ENCODE measurements at places on chromosomes 7 and 10.

GRCh38 chr7:117085769-117086463 is 132.6 kb downstream of the ST7 start:
- DNase-seq, result no peak

- no peak for DNase-seq
These were observed 5.1 kb downstream of the PTTG1IP2 start for GRCh38 chr7:90474284-90475210.

GRCh38 chr10:34528320-34528719 is 286.8 kb downstream of the PARD3 start:
- no peak for DNase-seq

DNA sequence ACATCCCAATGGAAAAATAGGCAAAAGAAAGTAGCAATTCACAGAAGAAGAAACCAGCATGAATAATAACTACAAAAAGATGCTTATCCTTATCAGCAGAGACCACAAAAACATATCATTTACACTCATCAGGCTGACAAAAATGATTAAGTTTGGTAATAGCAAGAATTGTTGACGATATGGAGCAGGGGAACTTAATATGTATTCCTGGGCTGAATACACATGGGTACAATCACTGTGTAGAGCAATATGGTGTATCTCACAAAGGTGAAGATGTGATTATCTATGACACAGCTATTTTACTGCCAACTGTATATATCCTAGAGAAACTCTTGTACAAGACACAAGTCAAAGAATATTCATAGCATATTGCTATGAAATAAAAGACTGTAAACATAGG is 141.8 kb upstream of the NOBOX start:
- DNase-seq, result no peak

DNA sequence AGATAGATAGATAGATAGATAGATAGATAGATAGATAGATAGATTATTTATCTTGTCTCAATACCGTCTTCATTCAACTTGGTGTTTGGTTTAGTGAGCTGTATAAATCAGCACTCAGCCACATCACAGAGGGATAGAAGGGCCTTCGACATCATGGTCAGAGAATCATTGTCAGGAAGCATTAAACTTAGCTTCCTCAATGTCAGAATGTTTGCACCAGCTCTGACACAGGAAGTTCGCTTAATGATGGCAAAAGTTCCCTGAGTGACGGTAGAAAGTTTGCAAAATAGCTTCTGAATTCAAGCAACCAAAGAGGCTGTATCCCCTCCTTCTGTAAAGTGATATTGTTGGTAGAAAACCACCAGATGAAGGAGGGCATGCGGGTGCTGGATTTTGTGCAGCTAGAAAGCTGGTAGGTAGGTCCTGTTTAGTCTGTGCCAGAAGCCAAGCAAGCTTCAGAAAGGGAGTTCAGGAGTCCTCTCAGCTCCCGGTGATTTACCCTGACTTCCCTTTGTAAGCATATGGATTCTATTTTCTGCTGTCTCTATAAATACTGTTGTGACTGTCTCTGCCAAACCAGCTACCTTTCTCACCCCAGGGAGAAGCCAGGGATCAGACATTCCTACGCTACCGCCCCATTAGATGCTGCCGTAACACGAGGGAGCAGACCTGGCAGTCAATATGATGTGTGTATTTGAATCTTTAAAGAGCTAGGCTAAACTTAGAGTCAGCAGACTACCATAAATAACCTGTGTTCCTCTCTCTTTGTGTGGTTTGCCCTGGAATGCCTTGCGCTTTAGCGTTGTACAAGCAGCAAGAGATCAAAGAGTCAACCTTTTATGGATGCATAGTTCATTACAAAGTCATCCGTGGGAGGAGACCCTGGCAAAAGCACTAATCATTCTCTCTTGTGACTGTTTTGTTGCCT is 200.5 kb upstream of the KIAA1217 start:
- no peak for DNase-seq

All from stimulated activated CD4-positive, alpha-beta T cell treated with anti-CD3 and anti-CD28 coated beads, Interleukin-2, amount 100 ng/mL, for 24 hours (primary cell).